ENCODE measurements at places on chromosomes 3 and 15. TPM values are rescaled to one million over a fixed set of nuclear protein-coding genes. Genes with fewer than 3 reads are reported as not detected.

CLDN1 gene
- 4.1 TPM for total RNA-seq

TNIK gene
- 67.0 TPM for total RNA-seq

CHCHD6 gene
- 12.1 TPM for total RNA-seq

MYL3 gene
- not detected for total RNA-seq

KLF15 gene
- total RNA-seq = 1.1 TPM

CYP1A1 gene
- 1.2 TPM for total RNA-seq

KLHL24 gene
- 46.4 TPM for total RNA-seq

CLDN11 gene
- 50.9 TPM for total RNA-seq

USP50 gene
- 0.13 TPM for total RNA-seq

TTLL13 gene
- not detected for total RNA-seq

CADM2 gene
- not detected for total RNA-seq

LSG1 gene
- 25.9 TPM for total RNA-seq

C3orf85 gene
- not detected for total RNA-seq

GXYLT2 gene
- total RNA-seq = 33.5 TPM

ASB14 gene
- not detected for total RNA-seq

KLHL40 gene
- not detected for total RNA-seq

OXSR1 gene
- total RNA-seq = 51.3 TPM

NOX5 gene
- 0.39 TPM for total RNA-seq

ADAMTS17 gene
- 4.8 TPM for total RNA-seq

CSPG5 gene
- 0.26 TPM for total RNA-seq

TM2D3 gene
- total RNA-seq = 40.8 TPM

TNNC1 gene
- 0.23 TPM for total RNA-seq

GLDN gene
- 3.7 TPM for total RNA-seq

HTD2 gene
- 11.4 TPM for total RNA-seq

IFT80 gene
- 37.0 TPM for total RNA-seq

CCDC39 gene
- not detected for total RNA-seq

TMIE gene
- 0.07 TPM for total RNA-seq

TGM4 gene
- total RNA-seq = not detected

C3orf22 gene
- total RNA-seq = not detected

GOLGA8J gene
- total RNA-seq = not detected

UROC1 gene
- not detected for total RNA-seq

NECTIN3 gene
- 31.5 TPM for total RNA-seq

MITF gene
- 12.6 TPM for total RNA-seq

HDC gene
- not detected for total RNA-seq

ARGFX gene
- total RNA-seq = not detected

INTS14 gene
- total RNA-seq = 25.7 TPM

MNS1 gene
- total RNA-seq = 0.30 TPM

WDR73 gene
- 32.3 TPM for total RNA-seq

GOLGA6B gene
- not detected for total RNA-seq

SLC38A3 gene
- not detected for total RNA-seq

GOLGA8K gene
- total RNA-seq = 0.36 TPM

SLC24A5 gene
- total RNA-seq = not detected

BAHD1 gene
- total RNA-seq = 10.4 TPM

NAA80 gene
- total RNA-seq = 3.5 TPM

GHSR gene
- total RNA-seq = not detected

ADAMTS9 gene
- total RNA-seq = 3.7 TPM

SNX22 gene
- total RNA-seq = 0.10 TPM

CHRNA7 gene
- total RNA-seq = 1.2 TPM

IGDCC3 gene
- not detected for total RNA-seq

PRSS50 gene
- total RNA-seq = not detected

MUC20 gene
- 0.20 TPM for total RNA-seq

CTSH gene
- total RNA-seq = 2.8 TPM

ALDH1L1 gene
- total RNA-seq = 0.96 TPM

DAZL gene
- total RNA-seq = not detected
